T-helper 2 cell (primary cell): ENCODE measurements at places on chromosomes 16 and 17.

- DNase-seq: no peak
Observed at GRCh38 chr17:31535581-31535981, 144.1 kb downstream of the RAB11FIP4 start.

DNA sequence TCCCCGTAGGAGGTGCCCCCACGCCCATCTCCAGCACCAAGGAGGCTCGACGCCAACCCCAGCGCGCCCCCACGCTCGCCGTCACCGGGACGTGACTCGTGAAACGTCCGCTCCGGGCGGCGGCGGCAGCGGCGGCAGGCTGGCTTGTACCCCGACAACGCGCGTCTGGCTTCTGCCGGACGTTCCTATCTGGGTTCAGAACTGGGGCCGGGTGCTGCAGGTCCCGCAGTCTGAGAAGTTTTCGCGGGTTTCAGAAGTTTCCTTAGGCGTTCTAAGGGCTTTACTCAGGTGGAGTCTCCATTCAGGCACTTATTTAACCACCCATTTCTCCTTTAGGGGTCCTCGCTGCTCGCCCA is 672 bp upstream of the ALKBH5 start:
- peak; percentile 76 for DNase-seq

DNA sequence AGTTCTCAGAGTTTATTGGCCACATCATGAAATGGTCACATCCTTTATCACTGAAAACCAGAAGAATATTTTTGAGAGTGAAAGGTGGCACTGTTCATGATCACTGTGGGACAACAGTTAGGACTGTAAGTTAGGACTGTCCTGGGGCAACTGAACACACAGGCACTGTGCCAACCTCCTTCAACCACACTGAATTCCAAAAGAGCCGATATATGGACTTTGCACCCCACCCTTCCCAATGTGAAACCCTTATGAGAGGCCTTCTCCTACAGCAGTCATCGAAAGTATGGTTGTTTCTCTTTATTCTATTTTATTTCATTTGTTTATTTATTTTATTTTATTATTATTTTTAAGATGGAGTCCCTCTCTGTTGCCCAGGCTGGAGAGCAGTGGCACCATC is 353.5 kb downstream of the TOX3 start:
- DNase-seq: no peak

DNA sequence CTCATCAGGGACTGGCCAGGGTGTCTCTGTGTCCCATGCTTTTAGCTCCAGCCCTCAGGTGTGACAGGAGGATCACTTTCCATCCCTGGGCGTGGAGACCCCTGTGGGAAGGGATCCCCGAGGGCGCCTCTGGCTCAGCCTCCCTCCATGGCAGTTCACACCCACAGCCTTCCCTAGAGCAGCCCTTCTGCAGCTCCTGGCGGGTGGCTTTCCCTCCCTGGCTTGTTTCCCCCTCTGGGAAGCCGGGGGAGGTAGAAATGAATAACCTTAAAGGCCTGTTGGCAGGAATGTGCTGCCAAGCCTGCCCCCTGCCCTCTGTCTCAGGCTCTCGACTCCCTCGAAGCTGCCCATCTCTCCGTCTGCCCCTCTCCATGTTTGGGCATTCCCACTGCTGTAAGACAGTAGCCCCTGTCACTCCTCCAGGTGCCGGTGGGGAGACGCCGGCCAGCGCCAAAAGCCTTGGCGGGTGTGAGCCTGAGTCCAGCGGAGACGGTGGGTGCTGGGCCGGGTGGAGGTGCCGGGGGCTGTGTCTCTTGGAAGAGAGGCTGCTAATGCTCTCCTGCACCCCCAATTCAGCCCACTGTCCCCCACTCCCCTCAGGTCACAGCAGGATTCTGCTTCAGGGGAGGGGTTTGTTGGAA is 2.1 kb upstream of the ATP2A1 start:
- DNase-seq: no peak

- DNase-seq: no peak
Observed at GRCh38 chr16:84045818-84046470, 3.3 kb upstream of the SLC38A8 start.

DNA sequence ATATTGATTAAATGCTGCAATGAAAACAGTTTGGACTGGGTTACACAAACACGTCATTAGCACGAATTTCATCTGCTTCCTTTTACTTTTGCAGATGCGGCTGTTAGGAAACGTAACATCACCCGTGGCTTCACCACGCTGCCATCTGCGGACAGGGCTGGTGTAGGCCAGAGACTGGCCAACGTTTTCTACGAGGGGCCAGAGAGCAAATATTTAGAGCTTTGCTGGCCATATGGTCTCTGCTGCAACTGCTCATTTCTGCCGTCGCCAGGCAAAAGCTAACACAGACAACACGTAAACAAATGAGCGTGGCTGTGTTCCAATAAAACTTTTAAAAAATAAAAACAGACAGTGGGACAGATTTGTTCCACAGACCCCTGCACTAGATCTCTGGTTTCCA is 96.6 kb downstream of the ENGASE start:
- no peak for DNase-seq

DNA sequence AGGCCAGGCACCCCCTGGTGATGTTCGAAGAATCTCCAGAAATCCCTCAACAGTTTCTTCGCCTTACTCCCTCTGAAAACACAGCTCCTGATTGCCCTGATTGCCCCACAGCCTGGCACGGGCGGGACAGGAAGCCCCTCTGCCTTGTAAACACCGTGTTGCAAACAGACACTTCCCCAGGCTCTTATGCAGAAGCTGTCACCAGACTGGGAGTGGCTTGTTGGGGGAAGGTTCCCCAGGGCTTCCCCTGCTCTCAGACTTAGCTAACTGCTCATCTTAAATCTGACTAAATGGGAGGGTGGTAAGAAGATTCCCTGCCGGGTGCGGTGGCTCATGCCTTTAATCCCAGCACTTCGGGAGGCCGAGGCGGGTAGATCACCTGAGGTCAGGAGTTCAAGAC is 11.2 kb downstream of the PIK3R5 start:
- peak; percentile 70 for DNase-seq

GRCh38 chr17:28982131-28982793 is 23.6 kb downstream of the SEZ6 start:
- DNase-seq: peak; percentile 90

GRCh38 chr16:70569752-70570151 is 46.1 kb downstream of the SF3B3 start:
- no peak for DNase-seq

- DNase-seq: no peak
Observed at GRCh38 chr17:3732210-3732621, 8.5 kb downstream of the HASPIN start.

- no peak for DNase-seq
Observed at GRCh38 chr16:58399718-58400633, 7.7 kb downstream of the GINS3 start.

DNA sequence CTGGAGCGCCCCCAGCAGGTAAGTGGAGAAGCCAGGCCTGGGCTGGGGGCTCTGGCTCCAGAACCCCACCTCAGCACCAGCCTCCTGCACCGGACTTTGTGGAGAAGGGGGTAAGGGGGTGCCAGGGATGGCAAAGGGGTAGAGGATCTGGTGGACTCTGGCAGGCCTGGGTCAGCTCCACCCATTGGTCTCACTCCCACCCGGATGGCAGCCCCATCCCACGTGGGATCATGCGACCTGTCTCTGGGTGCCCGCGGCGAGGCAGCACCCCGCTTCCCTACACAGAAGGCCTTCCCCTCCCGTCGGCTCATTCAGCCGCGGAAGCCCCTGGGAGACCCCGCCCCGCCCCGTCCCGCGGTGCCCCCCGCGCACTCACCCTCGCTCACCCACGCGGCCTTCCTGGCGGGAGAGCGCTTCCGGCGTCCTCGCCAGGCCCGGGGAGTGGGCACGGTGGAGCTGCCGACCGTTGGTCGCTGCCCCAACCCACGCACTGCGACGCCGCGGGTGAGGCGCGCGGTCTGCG is 498 bp upstream of the PLEKHG4 start:
- peak; percentile 24 for DNase-seq

- DNase-seq: no peak
Observed at GRCh38 chr16:49993579-49993978, 31.4 kb upstream of the CNEP1R1 start.

- DNase-seq: no peak
Observed at GRCh38 chr17:57545731-57546342, 199.3 kb downstream of the CCDC182 start.

DNA sequence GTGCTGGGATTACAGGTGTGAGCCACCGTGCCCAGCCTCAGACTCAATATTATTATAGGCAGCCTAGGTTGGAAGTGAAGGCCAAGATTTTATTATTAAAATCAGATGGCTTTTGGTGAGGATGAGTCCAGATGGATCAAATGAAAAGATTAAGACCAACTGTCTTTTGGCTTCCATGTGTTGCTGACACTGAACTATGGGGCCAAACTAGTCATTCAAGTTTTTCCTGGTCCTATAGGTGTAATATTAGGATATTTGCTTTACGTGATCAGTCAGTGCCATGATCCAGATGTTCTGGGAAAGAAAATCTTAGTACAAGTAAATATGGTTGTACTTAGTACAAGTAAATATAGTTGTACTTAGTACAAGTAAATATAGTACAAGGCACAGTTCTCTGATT is 140.6 kb downstream of the MAP2K6 start:
- DNase-seq: no peak

DNA sequence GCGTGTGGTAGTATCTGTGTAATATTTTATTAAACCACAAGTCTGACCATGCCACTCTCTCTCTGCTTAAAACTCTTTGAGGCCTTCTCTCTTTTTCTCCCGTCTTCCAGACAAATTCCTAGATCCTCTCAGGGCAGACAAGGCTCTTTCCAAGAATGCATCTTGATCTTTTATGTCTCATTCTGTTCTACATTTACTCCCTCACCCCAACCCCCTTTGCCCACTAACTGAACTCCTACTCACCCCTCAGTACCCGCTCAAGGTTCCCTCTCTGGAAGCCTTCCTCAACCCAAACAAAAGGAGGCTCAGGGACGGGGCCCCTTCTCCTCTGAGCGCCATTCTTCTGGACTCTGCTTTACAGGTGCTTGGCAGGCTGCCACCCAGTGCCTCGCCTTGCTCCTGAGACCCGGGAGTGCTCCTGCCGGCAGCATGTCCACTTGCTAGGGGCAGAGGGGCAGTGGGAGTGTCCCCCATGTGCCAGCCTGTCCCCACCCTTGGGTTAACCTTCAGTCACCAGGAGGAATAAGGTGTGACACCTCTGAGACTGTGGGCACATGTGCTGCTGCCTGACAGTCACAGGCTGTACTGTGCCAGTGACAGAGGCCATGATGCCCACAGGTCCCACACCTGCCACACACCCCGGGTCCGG is 9.2 kb downstream of the SLC13A2 start:
- DNase-seq: no peak

DNA sequence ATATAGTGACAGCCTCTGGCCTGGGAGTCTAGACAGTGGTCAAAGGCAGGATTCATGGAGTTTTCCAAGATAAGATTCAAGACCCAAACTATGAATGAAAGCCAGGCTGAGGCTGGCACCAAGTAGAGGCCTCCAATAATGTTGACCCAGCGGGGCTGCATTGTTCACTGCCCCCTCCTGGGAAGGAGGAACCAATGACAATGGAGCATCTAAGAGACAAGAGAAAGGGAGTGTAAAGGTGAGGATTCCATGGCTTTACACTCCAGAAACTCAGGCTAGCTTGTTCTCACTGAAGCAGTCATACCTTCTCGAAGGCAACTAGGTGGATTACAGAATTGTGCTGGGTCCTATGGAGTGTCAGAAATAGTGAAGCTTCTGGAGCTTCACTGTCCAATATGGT is 380.3 kb downstream of the WWOX start:
- DNase-seq: no peak

DNA sequence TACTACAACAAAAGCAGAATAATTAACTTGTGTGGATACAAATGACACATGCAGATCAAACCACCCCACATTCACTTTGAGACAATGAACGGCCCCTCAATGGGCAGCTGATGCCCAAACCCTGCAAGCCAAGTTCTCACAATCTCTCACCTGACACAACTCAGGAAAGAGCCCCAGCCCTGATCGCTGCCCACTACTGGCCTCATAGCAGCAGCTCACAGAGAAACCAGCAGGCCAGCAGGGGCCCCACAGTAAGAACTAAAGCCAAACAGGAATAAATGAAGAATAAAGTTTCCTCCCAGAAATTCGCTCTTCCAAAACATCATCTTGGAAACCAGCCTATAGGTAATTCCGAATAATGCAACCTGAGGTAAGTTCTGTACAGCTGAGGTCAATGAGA is 7.7 kb downstream of the AKTIP start:
- DNase-seq: no peak

DNA sequence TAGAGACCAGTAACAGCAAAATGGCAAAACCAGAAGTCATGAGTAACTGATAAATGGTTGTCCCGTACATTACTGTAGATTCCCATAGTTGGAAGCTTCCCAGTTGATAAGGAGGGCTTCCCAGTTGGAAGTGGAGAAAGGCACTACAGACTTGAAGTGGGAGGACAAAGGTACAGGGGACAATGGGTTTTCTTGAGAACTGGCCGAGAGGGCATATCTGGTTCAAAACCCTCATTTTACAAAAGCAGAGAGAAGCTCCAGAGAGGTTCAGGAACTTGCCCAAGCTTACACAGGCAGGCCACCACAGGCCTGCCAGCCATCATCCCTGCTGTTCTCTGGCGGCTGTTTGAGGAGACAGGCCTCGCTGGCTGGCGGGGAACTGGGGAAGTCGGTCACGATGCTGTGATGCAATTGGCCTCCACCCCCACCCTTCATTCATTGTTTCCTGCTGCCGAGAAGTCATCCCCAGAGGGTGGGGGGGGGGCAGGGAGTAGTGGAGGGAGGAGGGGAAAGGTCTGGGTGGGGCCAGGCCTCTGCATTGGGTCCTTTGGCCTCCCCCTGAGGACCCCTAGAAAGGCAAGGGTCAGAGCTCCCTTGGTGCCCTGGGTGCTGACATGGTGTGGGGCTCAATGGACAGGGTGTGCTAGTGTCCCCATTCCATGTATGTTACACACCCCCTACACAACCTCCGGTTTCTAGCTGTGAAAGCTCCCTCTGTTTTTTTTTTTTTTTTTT is 3.0 kb downstream of the UBALD2 start:
- peak; percentile 61 for DNase-seq

DNA sequence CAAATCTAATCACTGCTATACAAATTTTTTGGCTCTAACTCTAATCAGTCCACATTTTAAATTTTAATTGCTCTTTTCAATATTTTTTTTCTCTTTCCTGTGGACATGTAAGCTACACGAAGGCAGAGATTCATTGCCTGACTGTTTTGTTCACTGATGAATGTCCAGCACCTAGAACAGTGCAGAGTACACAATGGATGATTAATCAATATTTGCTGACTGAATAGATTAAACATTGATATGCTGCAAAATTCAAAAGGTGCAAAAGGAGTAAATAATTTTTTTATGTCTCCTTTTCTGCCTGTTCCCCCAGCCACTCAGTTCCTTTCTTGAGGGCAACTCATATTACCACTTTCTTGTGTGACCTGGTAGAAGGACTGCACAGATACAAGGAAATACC is 32.8 kb downstream of the SCNN1B start:
- DNase-seq: no peak

DNA sequence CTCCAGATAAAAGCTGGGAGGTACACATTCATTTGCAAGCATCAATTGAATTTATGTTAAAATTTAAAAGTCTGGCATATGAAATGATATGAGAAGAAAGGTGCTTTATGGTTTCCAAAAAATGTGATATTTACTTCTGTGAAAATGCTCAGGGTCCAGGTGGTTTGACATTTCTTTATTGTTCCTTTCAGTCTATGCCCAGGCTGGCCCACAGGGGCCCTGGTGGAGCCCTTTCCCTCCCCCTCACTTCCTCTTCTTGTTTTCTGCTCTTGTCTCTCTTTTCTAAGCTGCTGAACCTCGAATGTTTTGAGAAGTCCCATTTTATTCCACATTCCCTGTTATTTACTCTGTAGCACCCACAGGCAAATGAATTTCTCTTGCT is 127.8 kb downstream of the HS3ST3B1 start:
- DNase-seq: no peak

GRCh38 chr16:75244844-75245758 is 6.3 kb downstream of the BCAR1 start:
- no peak for DNase-seq

- DNase-seq: no peak
Observed at GRCh38 chr16:28258567-28258966, 33.8 kb upstream of the SBK1 start.
